HTR-8/SVneo (cell line): ENCODE measurements at places on chromosomes 6 and 20.

DNA sequence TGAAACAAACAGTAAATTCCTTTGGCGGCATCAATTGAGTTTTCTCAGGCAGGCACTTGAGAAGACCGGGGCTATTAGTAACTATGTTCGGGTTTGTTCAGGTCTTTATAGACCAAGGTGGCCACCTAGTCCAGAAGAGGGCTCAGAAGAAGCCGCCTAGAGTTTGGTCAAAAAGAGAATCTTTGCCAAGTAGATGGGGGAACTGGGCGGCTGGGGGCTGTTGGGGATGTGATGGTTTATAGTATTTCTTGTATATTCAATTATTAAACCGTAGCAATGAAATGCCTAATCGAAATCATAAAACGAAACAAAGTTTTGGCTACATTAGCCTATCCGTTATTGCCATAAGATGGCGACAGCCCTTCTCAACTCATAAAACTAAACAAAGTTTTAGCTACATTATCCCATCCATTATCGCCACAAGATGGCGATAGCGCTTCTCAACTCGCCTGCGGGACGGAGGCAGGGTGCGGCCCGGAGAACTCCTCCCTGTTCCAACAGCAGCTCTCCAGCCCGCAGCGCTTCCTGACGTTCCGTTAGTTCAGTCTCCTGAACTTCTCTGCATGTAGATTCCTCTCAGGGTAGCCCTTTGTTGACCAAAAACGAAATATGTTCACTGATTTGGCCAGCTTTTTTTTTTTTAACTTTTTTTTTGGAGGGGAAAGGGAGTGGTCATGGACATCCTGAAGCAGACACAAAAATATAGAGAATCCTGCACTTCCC, 120.5 kb upstream of the PRSS16 start:
- DNase-seq = peak; percentile 71

- no peak for DNase-seq
Observed at GRCh38 chr6:21933351-21933750, 339.8 kb downstream of the SOX4 start.

DNA sequence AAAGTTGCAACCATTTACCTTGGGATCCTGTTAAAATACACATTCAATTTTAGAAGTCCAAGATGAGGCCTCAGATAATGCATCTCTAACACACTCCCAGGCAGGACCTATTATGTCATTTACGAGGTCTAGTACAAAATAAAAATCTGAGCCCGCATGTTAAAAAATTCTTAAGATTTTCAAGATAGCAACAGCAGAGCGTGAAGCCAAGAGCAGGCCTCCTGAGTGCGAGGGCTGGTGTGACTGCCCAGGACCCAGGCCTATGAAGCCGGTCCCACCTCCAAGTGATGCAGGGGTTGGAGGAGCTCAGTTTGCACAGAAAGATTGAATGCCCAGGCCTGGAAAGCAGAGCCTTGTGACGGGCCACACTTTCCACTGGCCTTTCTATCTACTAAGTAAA, 211.1 kb upstream of the KCNQ5 start:
- DNase-seq = no peak

- DNase-seq = no peak
Observed at GRCh38 chr6:527989-528673, 128.8 kb downstream of the HUS1B start.

- DNase-seq = no peak
Observed at GRCh38 chr6:23547851-23548250, 578.2 kb upstream of the NRSN1 start.

GRCh38 chr20:8427419-8428040, 295.5 kb downstream of the PLCB1 start:
- DNase-seq = no peak

DNA sequence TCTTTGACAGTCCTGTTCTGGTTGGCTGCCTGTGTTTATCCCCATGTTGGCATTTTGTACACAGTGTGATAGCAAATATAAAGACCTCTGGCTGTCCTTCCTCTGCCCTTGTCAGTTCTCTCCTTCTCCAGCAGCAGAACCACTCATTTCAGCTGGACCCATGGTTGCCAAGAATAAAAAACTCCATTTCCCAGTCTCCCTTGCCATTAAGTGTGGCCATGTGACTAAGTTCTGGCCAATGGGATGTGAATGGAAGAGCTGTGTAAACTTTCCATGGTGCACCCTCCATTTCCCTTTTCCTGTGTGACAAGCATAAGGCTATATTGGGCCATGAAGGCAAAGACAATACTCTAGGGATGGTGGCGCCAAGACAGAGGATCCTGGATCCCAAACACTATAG, 78.4 kb upstream of the TBC1D7 start:
- no peak for DNase-seq

GRCh38 chr6:43757966-43758616, 11.9 kb upstream of the VEGFA start:
- no peak for DNase-seq

DNA sequence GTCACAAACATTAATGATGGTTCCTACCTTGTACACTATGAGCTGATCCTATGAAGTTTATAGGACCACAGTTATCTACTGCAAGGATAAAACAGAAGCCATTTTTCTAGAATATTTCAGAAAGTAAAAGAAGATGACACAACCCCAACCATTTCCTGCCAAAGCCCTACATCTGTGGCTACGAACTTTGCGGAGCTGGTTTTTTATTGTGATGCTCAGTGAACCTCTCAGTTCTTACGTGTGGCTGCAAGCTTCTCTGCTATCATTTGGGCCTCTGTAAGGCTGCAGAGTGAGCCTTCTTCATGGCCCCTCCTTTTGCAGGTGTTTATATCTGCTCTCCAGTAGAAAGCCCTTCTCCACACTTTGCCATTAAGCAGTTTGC, 17.8 kb upstream of the TAGAP start:
- DNase-seq = no peak

- DNase-seq = no peak
Observed at GRCh38 chr6:151412909-151413308, 21.6 kb upstream of the ZBTB2 start.

GRCh38 chr20:574297-574942, 30.8 kb upstream of the CSNK2A1 start:
- no peak for DNase-seq

DNA sequence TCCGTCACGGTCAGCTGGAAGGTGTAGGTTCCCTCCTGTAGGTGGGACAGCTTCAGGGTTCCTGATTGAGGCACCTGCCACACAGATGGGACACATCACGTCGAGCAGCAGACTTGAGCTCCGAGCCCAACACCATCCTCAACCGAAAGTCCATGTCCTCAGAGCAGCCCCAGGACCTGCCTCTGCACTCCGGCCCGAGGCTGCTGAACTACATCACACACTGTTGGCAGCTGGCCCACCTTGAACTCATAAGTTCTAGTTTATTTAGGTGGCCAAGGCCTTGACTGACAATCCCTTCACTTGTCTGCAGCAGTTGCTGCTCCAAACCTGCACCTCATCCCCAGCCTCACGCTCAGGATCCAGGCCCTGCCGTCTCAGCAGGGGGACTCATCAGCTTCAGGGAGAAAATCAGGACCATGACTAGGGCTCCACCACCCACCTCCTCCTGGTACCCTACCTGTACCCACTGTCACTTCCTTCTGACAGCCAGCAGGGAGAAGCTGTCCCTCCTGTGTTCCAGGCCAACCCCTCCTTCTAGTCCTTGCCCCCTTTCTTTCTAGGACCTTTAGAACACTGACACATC, 21.0 kb downstream of the LRP11 start:
- DNase-seq = no peak

GRCh38 chr20:10986586-10986985, 312.8 kb upstream of the JAG1 start:
- DNase-seq = no peak

DNA sequence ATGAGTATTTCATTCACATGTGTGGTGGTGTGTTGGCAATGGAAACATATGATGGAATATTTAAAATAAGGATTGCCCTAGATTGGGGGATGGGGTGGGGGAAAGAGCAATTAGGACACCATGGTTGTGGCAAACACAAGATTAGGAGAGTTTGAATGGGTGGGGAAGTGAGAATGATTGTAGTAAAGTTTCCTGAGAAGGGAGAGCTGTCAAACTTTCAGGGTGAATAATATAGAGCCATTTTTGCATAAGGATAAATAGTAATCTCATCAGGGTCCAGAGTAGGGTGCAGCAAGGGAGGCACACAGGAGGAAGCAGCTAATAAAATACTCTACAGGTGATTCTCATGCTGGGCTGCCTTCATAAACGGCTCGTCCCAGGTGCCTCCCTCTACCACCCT, 294.9 kb upstream of the MARCKS start:
- DNase-seq = no peak

- DNase-seq = no peak
Observed at GRCh38 chr20:2739042-2739398, 46.4 kb downstream of the EBF4 start.

GRCh38 chr6:25017932-25018567, 82.3 kb upstream of the RIPOR2 start:
- DNase-seq = peak; percentile 35

DNA sequence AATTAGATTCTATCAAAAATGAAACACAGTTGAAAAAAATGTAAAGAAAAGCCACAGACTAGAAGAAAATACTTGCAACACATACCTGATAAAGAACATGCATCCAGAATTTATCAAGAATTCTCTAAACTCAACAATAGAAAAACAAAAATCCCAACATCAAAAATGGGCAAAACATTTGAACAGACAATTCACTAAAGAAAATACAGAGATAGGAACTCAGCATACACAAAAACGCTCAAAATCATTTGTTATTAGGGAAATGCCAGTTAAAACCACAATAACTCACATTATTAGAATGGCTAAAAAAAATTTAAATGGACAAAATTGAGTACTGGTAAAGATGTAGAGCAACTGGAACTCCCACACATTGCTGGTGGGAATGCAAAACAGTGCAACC, 311.0 kb upstream of the PRDM1 start:
- no peak for DNase-seq

DNA sequence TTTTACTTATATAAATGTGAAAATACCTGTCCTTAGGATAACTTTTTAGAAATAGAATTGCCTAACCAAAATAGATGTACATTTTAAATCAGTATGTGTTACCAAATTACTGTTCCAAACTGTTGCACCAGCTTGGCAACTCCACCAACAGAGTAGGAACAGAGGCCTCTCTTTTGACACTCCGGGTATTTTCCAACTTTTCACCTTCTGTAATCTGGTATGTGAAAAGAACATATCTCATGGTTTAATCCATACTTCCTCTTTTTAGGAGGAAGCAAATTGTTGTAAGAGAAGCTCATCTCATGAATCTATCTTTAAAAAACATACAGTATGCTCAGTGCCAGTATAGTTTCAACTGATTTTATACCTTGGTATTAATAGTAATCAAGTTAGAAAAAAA, 24.9 kb downstream of the RNF144B start:
- DNase-seq = no peak

DNA sequence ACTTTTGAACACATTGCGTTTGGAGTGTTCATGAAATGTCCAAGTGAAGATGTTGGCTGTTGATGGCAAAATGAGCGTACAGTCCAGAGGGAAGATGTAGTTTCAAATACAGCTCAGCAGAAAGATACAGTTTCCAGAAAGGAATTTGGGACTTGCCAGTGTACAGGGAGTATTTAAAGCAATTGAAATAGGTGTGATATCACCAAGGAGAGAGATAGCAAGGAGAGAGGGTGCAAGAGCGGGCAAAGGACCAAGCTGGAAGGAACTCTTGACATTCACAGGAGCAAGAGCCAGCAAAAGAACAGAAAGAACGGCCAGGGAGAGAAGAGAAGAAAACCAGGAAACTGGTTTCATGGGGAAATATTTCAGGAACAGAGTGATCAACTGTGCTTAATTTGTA, 47.8 kb downstream of the CARMIL1 start:
- no peak for DNase-seq

GRCh38 chr6:114055349-114055748, 84.4 kb upstream of the HDAC2 start:
- no peak for DNase-seq

GRCh38 chr6:30890646-30891449, 6.5 kb downstream of the DDR1 start:
- no peak for DNase-seq

DNA sequence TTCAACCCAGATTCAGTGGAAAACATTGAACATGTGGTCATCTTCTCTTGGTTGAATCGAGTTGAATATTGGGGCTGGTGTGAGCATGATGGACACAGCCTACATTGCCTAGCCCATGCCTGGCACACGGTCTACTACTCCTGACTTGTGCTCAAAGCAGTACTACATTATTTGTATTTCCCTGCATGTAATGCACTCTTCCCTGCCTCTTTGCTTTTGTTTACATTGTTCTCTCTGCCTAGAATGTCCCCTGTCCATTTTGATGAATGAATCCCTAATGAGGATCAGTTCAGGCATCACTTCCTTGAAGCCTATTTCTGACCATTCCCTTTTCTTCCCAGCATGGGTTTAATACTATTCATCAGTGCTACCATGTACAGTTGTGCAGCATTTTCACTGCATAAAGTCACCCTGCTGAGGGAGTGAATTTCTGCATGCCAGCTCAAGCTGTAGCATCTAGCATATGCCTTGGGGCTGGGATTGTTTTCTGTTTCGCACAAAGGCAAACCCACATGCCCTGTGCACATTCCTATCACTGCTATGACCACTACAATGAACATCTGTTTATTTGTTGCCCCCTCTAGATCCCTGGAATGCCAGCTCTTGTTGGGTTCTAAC, 75.3 kb upstream of the CCN6 start:
- no peak for DNase-seq

DNA sequence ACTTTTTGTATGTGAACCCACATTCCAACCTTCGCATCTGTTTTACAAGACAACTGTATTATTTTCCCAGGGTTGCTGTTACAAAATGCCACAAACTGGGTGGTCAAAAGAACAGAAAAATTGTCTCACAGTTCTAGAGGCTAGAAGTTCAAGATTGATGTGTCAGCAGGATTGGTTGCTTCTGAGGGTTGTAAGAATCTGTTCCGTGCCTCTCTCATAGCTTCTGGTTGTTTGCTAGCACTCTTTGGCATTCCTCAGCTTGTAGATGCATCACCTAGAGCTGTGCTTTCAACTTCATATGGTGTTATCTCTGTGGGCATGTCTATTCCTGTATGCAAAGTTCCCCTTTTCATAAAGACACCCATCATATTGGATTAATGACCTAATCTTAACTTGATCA, 1067.2 kb downstream of the EPHA7 start:
- no peak for DNase-seq

- no peak for DNase-seq
Observed at GRCh38 chr20:58440021-58440767, 51.2 kb downstream of the VAPB start.

- DNase-seq = no peak
Observed at GRCh38 chr6:37477656-37478435, 21.8 kb downstream of the CCDC167 start.
